EH (cell line): ENCODE measurements at places on chromosomes 13 and 19.

DNA sequence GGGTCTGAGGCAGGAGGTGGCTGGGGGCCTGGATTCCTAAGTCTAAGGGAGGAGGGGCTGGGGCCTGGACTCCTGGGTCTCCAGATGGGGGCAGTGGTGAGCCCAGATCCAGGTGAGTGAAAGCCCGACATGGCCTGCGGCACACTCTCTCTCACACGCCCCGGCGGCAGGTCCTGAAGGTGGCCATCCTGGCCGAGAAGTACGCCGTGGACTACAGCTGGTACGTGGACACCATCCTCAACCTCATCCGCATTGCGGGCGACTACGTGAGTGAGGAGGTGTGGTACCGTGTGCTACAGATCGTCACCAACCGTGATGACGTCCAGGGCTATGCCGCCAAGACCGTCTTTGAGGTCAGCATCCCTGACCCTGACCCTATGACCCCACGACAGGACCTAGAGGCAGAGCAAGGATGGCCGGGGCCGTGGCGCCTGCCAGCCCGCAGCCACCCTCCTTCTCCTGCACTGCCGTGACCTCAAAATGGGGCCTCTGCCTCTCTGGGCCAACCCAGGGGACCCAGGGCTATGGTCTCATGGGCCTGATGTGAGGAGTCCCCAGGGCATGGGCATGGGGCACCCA lies 13.2 kb downstream of the FUZ start:
- DNase-seq: no peak

DNA sequence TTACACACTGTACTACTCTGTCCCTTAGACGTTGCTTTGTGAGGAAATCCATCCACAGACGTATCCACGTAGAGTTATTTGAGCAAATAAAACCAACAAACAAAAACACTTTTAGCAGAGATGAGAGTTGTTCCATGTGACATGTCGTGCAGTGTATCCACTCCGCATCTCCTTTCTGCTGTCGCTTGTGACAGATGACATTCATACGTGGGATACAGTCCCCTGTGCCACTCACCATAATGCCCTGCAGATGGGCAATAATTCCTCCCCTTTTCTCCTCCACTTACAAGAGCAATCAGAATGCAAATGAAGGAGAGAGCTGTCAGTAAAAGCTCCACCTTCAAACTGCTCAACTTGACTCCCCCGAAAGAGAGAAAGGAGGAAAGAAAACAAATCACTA lies 26.0 kb downstream of the IRS2 start:
- DNase-seq: no peak

DNA sequence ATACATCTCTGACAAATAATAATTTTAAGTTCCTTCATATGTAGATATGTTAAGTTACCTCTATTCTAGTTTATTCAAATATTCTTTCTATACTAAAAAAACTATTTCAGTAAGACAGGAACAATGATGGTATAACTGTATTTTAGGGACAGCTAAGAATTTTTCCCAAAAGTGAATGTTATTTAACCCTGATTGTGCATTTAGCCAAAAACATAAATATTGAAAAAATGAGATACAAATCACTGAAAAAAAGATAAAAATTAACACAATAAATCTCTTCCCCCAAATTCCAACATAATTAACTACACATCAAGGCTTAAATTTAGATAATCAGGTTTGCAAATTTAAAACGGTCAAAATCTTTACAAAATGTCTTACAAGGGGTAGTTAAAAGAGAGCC lies 58.1 kb downstream of the KCNRG start:
- no peak for DNase-seq

- DNase-seq: peak; percentile 97
Observed at GRCh38 chr19:47176627-47177090, 46.0 kb downstream of the SAE1 start.

DNA sequence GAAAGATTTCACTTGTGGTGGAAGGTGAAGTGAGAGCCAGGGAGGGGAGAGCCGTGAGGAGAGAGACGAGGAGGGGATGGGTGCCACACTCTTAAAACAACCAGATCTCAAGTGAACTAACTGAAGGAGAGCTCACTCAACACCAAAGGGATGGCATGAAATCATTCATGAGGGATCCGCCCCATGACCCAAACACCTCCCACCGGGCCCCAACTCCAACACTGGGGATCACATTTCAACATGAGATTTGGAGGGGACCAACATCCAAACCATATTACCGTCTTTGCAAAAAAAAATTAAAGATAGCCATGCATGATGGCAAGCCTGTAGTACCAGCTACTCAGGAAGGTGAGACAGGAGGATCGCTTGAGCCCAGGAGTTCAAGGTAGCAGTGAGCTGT lies 34.9 kb upstream of the POP4 start:
- DNase-seq: no peak

DNA sequence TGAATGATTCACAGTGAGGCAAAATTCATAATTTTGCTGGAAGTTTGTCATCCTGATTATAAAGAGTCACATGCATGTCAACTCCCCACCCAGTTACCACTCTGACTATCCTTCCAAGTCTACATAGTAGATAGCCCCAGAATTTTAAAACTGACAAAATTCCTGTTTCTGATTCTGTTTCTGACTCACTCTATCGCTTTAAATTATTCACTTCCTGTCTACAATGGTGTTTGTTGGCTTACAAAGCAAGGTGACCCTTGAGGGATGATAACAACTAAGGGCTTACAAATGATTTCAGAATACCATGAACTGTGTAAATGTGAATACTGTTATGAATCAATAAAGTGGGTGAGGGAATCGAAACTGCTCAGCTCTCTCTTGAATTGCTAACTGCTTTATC lies 98.7 kb upstream of the KL start:
- peak; percentile 27 for DNase-seq

DNA sequence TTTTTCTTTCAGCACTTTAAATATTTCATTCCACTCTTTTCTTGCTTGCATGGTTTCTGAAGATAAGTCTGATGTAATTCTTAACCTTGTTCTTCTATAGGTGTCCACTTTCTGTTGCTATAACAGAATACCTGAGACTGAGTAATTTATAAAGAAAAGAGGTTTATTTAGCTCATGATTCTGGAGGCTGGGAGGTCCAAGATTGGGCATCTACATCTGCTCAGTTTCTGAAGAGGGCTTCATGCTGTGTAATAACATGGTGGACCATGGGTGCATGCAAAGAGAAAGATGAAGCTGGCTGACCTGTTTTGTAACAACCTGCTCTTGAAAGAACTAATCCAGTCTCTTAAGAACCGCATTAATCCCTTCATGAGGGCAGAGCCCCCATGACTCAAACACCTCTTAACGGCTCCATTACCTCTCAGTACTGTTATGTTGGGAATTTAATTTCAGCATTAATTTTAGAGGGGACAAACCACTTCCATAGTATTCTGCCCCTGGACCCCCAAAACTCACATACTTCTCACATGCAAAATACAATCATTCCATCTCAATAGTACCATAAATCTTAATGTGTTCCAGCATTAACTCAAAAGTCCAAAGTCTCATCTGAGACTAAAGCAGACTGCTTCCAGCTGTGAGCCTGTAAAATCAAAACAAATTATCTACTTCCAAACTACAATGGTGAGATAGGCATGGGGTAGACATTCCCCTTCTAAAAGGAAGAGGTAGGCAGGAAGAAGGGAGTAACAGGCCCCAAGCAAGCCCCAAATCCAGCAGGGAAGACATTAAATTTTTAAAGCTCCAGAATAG lies 9.6 kb upstream of the FGF9 start:
- no peak for DNase-seq

DNA sequence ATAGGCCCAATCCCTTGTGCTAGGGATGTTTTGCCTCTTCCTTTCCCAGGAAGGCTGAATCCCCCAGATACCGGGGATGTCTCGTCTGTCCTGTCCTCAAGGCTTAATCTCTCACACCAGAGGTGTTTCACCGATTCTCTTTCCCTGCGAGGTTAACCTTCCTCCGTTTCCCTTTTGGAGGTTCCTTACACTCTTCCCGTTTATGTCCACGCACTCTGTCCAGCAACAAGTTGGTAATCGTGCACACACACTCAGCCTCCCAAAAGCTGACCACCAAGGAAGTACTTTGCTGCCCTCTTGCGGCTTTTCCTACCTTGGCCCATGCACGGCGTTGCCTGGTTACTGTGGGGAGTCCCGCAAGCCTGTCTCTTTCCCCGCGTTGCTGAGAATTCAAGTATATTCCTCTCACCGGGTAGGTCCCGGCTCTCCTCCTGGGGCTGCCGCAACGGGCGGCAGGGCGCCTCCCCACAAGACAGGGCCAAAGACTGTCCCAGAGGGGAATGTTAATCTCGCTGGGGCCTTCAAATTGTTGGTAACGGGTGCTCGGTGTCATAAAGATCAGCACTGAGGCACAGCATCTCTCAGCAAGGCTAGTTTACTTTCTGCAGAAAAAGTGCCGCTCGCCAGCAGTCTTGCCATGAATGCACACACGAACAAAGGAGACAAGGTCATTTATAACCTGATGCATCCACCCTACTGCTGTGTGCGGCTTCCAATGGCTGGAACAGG lies 36.7 kb upstream of the CD177 start:
- peak; percentile 51 for DNase-seq

- no peak for DNase-seq
Observed at GRCh38 chr13:110424569-110425443, 117.7 kb downstream of the COL4A2 start.

DNA sequence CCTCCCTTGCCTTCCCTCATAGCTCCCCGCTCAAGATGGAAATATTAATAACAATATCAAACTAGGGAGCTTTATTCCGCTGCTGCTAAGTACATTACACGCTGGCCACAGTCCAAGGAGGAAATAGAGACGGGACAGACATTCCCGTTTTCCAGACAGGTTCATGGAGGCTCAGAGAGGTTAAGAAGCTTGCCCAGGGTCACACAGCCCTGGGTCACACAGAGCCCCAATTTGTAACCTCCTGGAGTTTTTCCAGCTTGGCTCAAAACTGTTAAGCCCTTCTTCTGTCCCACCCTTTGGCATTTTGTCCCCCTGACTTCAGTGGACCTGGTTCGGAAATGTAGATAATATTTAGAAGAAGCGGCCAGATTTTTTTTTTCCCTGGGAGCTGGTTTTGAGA lies 2.0 kb downstream of the BICRA start:
- DNase-seq: peak; percentile 11

DNA sequence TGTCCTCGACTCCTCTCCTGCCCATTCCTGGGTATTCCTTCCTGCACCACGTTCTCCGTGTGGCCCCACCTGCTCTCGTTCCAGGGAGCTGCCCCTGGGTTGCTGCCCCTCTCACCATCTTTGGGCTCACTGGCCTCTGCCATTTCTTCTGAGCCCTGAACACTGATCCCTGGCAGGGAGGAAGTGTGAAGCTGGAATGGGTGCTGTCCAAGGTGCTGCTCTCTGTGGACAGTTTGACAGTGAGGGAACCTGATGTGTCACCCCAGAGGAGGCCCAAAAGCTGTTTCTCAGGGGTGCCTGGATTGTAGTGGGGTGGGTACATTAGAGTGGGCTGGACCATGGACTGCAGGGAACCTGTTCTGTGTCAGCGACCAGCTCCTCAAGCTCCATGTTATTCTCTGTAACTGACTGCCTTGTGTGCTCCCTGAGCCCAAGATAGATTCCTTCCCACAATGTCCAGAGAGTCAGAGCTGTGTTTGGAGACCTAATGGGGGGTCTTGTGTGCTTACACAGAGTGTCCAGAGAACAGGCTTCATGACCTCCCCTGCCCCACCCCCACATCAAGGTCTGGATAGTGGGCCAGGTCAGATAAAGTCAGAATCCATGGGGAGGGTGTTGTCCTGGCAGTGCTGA lies 7.2 kb upstream of the CEACAM8 start:
- peak; percentile 61 for DNase-seq

- no peak for DNase-seq
Observed at GRCh38 chr19:44878120-44878865, 12.8 kb upstream of the TOMM40 start.

DNA sequence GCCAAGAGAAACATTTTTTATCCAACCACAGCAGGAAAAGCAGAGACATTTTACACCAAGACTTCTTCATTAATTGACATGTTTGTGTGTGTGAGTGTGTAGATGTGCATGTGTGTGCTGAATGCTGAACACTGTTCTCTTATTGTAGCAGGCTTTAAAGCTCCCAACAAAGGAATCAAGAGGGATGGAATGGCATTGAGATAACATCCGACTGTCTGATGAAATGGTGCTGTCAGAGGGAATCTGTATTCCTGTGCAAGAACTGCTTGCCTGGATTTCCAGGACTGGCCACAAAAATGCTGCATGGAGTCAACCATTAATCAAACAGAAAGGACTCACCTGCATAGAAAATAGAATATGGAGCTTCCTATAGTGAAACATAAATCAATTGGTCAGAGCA lies 354.0 kb downstream of the UQCRFS1 start:
- no peak for DNase-seq

- no peak for DNase-seq
Observed at GRCh38 chr19:56162258-56162657, 13.6 kb upstream of the GALP start.

DNA sequence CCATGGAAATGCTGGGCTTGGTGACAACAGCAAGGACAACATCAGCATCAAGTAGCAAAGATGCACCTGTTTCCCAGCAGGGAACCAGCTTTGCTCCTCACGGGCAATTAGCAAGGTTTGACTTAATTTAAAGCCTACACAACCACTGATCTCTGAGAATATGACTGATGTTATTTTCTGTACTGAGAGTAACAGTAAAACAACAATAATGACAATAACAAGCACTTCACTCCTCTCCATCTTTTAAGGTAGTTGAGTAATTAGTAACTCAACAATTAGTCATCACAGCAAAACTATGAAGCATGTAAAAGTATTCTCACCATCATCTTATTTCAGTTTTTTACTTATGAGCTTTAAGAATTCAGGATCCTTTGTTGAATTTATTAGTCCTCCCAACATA lies 37.3 kb downstream of the ENOX1 start:
- no peak for DNase-seq

- no peak for DNase-seq
Observed at GRCh38 chr13:28137596-28137995, 749 bp upstream of the PAN3 start.

GRCh38 chr19:55080968-55081769 lies 5.5 kb downstream of the EPS8L1 start:
- DNase-seq: peak; percentile 74

DNA sequence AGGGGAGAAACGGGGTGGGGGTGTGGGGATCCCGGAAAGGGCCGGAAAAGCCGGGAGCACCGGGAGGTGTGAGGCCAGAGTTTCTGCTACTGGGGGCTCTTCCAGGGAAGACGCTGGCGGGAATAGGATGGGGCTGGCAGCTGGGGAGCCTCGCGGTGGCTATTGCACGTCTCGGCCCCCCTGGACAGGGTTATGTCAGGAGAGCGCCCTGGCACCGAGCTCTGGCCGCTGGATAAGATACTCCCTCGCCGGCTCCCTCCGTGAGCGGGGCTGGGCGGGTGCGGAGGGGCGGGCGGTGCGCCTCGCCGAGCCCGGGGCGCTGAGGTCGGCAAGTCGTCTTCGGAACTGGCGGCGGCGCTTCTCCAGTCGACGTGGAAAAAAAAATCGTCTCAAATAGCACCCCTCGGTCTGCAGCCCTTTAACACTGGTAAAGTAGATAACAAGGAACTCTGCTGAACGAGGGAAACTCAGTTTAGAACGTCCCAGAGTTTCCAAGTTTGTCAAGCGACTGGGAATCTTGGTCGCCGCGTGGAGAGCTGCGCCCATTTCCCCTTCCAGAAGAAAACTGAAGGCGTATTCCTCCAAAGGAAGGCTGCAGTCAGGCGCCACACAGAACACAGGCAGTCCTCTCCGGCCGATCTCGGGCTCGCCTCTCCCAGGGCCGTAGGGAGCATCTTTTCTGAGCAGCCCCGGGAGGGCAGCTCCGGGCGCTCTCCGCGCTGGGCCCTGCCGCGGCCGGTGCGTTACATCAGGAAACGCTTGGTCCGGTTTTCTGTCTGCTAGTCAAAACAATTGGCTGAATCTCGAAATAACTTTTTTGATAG lies 115.1 kb downstream of the KCNRG start:
- DNase-seq: peak; percentile 57
